ENCODE measurements at places on chromosomes 5 and 9.
A peak's percentile ranks its signal among the peaks of the same experiment; 100 is the strongest.

DNA sequence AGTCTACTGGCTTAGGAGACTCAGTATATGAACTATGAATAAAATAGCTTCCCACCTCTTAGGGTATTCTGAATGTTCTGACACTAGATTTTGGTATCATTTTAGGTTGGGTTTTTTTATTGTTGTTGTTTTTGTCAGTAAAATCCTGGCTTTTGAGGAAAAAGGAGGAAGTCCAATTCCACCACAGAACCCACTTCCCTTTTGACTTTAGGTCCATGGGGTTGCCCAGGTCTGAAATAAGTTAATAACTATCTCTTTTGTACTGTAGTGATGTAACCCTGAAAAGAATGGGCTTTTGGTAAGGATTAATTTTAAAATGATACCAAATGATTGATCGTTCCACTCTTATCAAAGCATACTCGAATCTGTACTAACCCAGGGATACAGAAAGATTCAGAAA, 29.1 kb upstream of the IL12B start:
- no peak for DNase-seq

GRCh38 chr9:4124266-4124665, 175.6 kb downstream of the GLIS3 start:
- no peak for DNase-seq

- DNase-seq: no peak
These were observed 645.0 kb upstream of the KLF4 start for GRCh38 chr9:108134486-108135128.

- no peak for DNase-seq
These were observed 53.1 kb downstream of the AK8 start for GRCh38 chr9:132824951-132825350.

- DNase-seq: no peak
These were observed 44.3 kb upstream of the COL5A1 start for GRCh38 chr9:134597041-134597913.

GRCh38 chr9:87570000-87570908, 72.6 kb downstream of the DAPK1 start:
- no peak for DNase-seq

- no peak for DNase-seq
These were observed 3.8 kb downstream of the PSD2 start for GRCh38 chr5:139799359-139799758.

DNA sequence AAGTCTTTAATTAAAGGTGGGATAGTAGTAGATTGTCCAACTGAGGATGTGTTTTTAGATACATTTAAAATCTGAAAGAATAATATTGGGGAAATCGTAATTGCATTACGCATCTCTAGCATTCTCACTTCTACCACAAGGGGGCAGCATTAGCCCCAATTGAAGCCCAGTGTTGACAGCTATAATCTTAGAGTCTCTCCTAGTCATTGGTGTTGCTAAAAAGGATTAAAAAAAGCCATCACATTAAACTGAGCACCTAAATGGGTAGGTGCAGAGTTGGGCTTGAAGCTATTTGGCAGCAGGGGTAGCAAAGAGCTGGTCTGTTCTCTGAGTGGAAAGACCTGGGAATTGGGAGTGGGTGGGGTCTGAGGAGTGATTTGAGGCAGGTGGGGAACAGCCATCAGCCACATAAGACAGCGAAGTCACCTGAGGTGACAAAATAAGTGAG, 177.2 kb downstream of the OSTF1 start:
- peak; percentile 17 for DNase-seq

GRCh38 chr9:103188781-103189350, 193.7 kb downstream of the CYLC2 start:
- no peak for DNase-seq

GRCh38 chr9:135349212-135350002, 130.2 kb upstream of the PPP1R26 start:
- DNase-seq: no peak

DNA sequence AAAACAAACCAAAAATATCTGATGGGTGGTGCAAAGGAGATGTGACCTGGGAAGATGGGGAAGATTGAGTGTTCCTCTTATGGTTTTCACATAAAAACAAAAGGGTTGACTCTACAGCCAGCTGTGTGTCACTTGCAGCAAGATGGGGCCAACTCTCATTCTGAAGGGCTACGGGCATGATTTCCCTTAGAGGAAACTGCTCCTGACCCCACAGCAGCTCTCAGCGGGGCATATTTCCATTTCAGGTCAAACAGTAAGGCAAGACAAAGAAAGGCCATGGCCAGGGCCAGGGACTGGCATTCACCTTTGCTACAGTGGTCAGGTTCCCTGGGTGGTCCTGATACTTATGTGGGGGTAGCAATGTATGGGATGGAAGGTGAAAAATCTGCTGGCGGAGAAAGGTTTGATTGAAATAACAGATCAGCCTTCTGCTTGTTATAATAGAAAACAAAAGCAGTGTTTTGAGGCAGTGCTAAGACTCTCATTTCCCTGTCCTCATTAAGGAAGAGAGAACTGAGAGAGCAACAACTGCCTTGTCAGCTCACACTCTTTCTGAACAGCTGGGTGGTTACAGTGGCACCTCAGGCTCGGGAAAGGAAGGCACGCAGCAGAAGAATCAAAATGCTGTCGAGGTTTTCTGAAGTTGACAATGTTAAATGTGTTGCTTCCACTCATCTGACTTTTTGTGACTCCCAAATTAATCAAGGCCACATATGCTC, 120.7 kb upstream of the PCA3 start:
- DNase-seq: no peak

- no peak for DNase-seq
These were observed 278.3 kb downstream of the NR2F1-AS1 start for GRCh38 chr5:93302711-93303110.

- DNase-seq: no peak
These were observed 797.3 kb downstream of the MAT2B start for GRCh38 chr5:164302533-164303235.

DNA sequence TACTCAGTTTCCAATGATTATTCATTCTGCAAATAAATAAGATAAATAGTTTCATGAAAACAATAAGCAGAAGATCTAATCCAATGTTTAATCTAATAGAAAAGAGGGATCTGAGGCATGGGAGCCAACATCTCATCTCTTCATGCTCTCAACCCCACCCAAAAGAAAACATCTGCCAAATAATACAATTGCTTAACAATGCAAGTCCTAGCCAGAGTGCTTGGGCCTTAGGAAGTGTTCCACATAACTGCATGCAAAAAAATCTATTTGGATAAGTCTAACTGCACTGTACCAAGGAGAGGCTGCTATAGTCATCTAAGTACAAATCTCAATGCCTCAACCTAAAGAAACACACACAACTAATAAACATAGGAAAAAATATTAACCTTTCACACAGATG, 606.0 kb downstream of the CDH9 start:
- DNase-seq: no peak

DNA sequence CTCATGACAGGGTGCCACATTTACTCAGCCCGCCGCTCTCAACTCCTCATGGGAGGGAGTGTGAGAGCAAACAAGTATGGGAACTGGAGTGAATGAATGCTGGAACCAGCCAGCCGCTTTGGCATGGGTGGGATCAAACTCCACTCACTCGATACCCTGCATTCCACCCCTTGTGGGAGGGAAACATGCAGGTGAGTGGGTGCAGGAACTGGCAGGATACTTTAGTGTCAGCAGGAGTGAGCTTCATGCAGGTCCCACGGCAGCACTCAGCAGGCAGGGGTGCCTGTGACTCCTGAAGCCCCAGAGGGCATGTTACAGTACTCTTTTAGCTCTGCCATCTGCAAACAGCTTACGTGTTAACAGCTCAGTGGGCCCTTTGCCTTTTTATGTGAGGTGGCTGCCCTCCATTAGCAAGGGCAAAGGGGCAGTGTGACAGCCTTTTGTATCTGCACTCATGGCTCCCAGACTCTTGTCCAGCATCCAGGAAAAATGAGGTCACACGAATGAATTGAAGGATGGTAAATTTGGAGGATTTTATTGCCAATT, 433.2 kb upstream of the NMUR2 start:
- no peak for DNase-seq

GRCh38 chr9:124414612-124415011, 630 bp downstream of the PSMB7 start:
- DNase-seq: no peak

GRCh38 chr9:68797116-68797515, 92.1 kb downstream of the PIP5K1B start:
- DNase-seq: no peak

- DNase-seq: no peak
These were observed 440.4 kb upstream of the RIOK2 start for GRCh38 chr5:97623441-97623840.

GRCh38 chr5:29367176-29367833, 1826.2 kb upstream of the CDH6 start:
- no peak for DNase-seq

DNA sequence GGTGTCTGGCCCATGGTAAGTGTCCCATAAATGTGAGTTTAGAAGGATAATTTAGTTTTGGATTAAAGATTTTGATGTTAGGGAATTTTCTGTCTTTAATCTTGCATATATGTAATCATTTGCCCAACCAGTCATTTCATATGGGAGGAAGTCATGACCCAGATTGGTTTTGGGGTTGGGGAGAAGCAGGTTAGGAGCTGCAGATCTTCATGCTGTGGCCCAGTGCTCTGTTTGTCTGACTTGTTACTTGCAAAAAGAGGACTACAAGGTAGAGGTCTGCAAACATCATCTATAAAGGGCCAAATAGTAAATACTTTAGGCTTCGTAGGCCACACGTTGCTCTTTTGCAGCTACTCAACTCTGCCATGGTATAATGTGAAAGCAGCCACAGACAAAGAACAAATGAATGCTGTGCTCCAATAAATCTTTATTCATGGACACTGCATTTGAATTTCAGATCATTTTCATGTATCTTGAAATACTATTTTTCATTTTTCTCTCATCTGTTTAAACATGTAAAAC, 16.8 kb downstream of the OSTF1 start:
- no peak for DNase-seq

DNA sequence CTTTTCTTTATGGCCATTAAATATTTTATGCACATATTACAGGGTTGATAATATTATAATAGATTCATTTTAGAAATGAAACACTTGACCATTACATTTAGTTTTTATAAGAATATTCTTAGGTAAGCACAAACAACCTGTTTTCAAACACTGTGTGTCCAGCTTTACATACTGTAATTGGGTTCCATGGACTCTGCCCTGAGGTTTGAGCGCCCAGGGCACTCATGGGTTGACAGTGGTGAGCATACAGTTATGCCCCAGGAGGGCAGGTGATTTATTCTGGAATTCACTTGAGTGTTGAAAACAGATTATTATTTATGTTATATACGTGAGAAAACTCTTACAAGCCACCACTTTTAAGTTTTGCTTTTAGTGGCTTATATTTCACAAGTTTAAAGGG, 33.7 kb downstream of the TRIO start:
- no peak for DNase-seq

- DNase-seq: no peak
These were observed 29.6 kb downstream of the RGS3 start for GRCh38 chr9:113493203-113493520.

DNA sequence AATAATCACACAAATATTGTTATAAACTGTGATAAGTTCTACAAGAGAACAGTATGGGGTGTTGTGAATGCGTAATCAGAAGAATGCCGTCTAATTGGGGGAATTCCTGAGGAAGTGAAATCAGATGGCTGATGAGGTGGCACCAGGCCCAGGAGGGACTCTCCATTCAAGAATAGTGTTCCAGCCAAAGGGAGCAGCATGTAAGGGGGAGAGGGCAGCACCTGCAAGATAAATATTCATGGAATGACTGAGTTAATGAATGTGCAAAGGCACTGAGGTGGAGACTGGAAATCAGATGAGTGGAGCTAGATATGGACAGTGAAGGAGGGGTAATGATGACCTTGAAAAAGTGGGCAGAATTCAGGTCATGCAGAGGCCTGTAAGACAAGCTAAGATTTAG, 250.6 kb downstream of the ARRDC3 start:
- no peak for DNase-seq

GRCh38 chr5:142627383-142628217, 58.3 kb downstream of the FGF1 start:
- DNase-seq: no peak

- DNase-seq: no peak
These were observed 344.5 kb downstream of the ACTL7B start for GRCh38 chr9:108511307-108511706.

DNA sequence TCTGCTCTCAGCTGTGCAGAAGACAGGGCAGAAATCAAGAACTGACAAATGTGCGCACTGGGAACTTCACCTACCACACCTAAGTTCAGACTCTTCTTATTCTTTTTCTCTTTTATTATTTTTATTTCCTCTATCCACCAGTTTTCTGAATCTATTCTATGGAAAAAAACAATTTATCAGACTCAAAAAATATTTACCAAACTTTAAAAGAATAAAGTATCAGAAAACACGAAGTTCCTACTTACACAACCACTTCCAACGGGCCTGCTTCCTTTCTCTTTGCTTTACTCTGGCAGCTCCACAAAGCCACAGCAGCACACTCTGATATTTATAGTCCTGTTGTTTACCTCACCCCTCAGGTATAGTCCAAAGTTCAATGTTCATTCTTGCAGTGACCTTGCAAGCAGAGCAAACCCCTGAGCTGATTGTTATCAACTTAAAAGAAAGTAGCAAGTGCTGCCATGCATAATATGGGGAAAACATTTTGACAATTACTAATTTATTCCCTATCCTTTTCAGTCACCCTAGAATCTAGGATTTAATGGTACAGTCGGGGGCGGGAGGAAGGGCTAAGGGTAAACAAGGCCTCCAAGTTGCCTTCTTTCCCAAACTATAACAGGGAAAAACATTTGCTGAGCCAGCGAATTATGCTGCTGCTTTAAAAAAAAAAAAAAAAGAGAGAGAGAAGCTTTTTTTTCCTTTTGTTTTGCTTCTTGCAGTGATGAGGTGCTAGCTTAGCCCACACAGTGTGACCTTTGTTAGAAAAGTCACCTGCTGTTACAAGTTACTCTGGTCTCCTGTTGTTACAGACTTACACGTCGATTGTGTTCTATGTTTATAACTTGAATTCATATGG, at the start of gene SELENOP:
Gene SELENOP (minus strand): TSS at position 302 of the 856 bp plus-strand sequence. CDS start 3,539 bp downstream, outside the sequence.
- DNase-seq: no peak

GRCh38 chr5:148268566-148268965, at the start of gene SPINK13:
SPINK13 (plus strand) TSS chr5:148268794; CDS start chr5:148270073, 1,279 bp downstream.
- DNase-seq: no peak

DNA sequence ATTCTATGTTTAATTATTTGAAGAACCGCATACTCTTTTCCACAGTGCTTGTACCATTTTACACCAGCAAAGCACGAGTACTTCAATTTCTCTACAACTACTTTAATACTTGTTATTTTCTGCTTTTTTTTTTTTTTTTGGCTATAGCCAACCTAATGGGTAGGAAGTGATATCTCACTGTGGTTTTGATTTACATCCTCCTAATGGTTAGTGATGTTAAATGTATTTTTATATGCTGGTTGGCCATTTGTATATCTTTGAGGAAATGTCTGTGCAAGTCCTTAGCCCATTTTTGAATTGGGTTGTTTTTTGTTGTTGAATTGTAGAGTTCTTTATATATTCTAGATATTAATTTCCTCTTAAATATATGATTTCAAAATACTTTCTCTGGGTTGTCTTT, 22.6 kb downstream of the OGN start:
- no peak for DNase-seq

GRCh38 chr5:156460471-156460870, 133.5 kb downstream of the SGCD start:
- no peak for DNase-seq

- no peak for DNase-seq
These were observed 103.2 kb downstream of the PDE4D start for GRCh38 chr5:59790376-59790775.

- no peak for DNase-seq
These were observed 197.3 kb downstream of the BNC2 start for GRCh38 chr9:16673171-16673570.
